ENCODE measurements at places on chromosomes 4 and X. TPM values are rescaled to one million over a fixed set of nuclear protein-coding genes. Genes with fewer than 3 reads are reported as not detected.

DNA sequence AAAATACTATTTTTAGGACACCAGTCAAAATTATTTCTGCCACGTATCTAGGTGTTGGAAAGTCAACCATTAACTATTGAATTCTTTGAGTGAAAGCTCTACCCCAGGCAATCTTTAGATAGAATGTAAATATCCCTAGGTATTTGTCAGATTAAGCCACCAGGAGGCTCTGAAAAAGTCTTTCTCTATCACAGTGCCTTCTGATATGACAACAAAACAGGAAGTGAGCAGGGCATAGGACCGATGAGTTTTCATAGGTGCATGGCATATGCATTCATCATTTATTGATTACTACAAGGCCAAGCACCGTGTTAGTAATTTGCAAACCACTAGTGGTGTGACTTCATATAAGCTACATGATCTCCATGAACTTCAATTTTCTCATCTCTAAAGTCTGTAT, 333.6 kb upstream of the F9 start:
- DNase-seq = no peak

DNA sequence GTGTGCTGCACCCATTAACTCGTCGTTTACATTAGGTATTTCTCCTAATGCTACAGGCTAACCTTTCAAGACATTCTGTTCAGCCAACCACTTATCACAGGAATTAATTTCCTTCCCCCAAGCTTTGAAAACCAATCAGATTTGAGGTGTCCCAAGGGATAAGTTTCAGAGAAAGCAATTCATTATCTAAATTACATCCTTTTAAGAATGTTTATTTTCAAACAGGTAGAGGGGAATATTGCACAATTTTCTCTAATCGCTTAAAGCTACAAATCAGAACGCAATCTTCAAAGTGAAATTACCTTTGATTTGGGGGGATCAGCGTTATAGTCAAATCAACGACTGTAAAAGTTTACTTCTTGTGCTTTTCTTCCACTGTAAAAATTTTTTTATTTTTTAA, 1.6 kb downstream of the CLOCK start:
- no peak for DNase-seq

DNA sequence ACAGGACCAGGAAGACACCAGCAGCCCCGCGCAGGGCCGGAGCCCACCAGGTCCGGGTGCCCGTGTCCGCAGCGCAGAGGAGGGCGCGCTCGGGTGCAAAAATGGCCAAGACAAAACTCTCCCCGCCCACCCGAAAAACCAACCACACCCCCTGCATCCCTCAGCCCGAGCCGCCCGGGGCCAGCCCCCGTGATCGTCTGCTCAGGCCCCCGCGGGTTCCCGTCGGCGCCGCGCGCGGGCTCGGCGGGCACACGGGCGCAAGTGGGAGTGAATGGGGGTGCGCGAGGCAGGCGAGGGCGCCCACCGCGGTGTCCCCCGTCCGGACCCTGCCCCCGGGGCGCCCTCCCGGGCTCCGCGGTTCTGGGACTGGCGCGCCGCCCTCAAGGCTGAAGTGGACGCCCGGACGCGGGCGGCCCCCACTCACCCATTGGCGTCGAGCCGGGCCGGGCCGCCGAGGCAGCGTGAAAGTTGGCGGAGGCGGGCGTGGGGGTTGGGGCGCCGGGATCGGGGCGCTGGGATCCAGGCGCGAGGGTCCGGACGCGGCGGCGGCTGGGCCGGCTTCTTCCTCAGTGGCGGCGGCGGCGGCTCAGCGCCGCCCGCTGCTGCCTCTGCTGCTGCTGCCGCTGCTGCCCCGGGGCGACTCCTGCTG, 393 bp downstream of the SH3KBP1 start:
- no peak for DNase-seq

GRCh38 chr4:91681091-91681490, 622.7 kb upstream of the GRID2 start:
- DNase-seq = no peak

DNA sequence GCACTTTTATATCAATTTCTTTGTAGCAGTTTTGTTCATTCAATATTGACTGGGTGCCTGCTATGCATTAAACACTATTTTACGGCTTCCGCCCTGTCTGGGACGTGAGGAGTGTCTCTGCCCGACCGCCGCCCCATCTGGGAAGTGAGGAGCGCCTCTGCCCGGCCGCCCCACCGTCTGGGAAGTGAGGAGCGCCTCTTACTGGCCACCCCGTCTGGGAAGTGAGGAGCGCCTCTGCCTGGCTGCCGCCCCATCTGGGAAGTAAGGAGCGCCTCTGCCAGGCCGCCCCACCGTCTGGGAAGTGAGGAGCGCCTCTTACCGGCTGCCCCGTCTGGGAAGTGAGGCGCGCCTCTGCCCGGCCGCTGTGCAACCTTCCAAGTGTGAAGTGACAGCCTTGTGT, 68.1 kb downstream of the RPS3A start:
- DNase-seq = no peak

DNA sequence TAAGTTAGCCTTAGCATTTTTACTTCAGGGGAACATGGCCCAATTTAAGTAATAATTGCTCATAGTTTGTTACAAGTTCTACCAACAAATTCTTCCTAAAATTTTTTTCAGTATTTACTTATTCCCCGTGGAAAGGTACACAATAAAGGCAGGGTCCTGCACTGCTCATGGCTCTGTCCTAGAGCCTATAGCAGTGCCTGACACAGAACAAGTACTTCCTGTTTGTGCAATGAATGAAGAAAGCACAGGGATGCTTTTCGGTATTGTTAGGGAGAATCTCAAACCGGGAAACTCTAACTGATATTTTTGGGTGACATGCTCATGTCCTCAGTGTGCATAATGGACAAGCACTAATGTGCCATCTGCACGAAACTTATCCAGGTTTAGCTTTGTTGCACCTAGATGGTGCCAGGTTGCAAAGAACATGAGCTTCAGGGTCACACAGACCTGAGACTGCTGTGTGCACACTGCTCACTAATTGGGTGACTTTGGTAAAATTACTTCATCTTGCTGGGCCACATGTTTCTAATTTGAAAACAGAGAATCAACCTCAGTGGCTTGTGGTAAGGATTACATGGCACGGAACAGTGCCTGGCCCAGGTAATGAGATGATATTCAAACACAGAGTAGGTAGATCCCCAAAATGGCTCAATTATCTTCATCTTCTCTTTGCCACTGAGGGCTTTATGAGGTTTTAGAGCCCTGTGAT, 175.8 kb upstream of the NPY2R start:
- DNase-seq = no peak

GRCh38 chrX:26788402-26788998, 572.5 kb downstream of the MAGEB5 start:
- no peak for DNase-seq

- peak; percentile 4 for DNase-seq
These were observed at the start of gene CHIC1 for GRCh38 chrX:73562984-73563737. Gene CHIC1 (plus strand): TSS chrX:73563197. CDS start chrX:73563285, 88 bp downstream.

DNA sequence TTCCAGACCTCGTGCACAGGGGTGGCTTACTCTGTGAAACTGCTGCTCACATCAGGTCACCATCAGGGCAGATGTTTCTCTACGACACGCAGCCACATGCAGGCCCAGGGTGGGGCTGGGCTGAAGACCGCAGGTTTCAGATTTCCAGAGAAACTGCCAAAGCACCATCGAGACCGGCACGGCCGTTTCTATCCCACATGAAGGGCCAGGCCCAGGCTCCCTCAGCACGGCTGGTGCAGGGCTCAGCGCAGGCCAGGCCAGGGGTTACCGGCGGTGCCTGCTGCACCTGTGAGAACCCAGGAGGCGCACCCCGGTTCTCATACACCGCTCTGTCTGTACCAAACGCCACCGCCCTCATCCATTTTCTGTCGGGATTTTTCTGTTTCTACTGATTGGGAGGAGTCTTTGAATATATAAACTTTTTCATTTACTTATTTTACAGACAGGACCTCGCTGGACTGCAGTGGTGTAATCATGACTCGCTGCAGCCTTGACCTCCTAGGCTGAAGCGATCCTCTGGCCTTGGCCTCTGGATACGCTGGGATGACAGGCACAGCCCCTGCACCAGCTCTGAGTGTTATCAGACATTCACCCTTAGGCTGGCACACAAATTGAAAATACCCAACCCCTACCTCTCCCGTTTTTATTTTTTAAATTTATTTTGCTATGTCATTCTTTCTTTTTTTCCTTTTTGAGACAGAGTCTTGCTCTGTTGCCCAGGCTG, 17.1 kb downstream of the CTBP1 start:
- DNase-seq = no peak

- no peak for DNase-seq
These were observed 966.3 kb upstream of the POU3F4 start for GRCh38 chrX:82541822-82542221.

DNA sequence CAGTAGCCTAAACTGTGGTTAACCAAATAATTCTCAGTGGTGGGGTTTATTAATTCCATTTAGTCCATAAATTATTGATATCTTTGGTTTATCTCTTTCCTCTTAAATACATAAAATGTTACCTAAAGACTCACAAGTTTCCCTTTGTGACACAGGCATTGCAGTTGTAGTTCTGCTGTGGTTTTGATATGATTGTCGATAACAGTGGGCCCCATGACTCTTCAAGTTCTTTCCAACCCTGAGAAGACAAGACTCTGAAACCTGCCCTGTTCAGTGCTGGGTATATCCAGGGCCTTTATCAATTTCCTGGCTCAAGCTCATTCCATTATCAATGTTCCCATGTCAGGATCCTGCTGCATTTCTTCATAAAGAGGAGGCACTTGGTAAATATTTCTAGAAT, 117.9 kb upstream of the TBC1D9 start:
- DNase-seq = no peak

GRCh38 chr4:17494258-17495190, 17.4 kb downstream of the QDPR start:
- no peak for DNase-seq

DNA sequence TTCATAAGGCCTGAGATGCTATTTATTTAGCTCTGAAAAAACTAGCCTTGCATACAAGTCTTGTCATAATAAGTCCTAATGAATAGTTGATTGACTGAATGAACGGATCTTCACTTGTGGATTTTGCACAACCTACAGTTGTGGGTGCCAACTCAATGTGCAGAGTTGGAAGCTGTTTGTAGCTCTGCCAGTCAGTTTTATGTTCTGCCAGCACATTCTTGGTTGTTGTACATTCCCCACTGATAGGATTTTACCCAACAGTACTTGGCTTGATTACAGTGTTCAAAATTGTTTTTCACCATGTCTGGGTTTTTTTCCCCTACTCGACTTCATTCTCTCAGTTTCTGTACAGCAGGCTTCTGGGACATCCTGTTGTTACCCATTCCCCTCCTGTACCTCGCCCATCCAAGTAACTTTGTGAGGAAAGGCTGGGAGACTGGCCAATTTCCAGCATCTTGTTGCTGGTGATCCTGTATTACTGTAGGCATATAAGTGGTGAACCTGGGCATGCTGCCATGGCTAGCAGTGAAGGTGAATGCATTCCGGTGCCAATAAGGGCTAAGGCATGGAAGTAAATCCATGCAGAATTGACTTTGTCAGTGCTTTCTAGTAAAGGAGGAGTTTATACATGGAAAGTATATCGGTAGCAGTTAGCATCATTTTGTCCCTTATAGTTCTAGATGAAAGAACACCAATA, 22.8 kb downstream of the IL1RAPL1 start:
- no peak for DNase-seq

FOXR2 gene
- not detected for total RNA-seq

FRYL gene
- 155 TPM for total RNA-seq

STPG2 gene
- not detected for total RNA-seq

USP26 gene
- total RNA-seq = not detected

SAP30 gene
- 56.9 TPM for total RNA-seq

RHOH gene
- 10.2 TPM for total RNA-seq

PDE5A gene
- 223 TPM for total RNA-seq

ATP2B3 gene
- 0.85 TPM for total RNA-seq

PRRG1 gene
- total RNA-seq = 7.2 TPM

F11 gene
- not detected for total RNA-seq

IL1RAPL1 gene
- total RNA-seq = not detected

WDFY3 gene
- total RNA-seq = 116 TPM

ACE2 gene
- 4.6 TPM for total RNA-seq
